Inflammatory macrophage treated with lipopolysaccharide for 4 hours (primary cell): ENCODE measurements at places on chromosomes 1 and 21.

DNA sequence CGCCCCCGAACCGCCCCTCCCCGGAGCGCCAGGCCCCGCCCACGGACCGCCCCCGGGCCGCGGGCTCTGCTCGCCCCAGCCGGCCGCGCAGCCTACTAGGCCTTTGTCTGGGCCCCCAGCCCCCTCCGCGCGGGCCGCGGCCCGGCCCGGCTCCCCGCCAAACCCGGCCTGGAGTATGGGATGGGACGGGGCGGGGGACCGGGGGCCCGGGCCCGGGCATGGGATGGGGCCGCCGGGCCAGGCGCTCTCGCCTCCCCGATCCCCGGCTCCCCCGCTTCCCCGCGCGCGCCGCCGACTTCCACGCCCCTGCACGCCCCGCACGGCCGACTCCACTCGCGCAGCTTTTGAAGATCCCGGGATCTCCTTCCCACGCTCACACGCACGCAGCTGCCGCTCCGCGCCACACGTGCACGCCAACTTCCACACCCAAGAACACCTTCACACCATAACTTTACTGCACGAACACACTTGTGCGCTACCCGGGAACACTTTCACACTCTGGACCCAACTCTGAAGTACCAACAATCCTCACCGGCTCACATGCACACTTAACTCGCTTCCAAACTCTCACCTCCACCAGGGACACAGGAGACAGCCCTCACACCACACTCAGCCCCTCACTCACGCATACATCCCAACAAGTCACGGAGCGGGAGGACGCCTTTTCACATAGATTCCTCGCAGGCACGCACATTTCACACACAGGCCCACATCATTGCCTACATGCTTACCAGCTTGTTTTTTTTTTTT, 437 bp upstream of the HSPG2 start:
- DNase-seq: peak; percentile 61

- DNase-seq: peak; percentile 86
Observed at GRCh38 chr1:33349778-33350610, 29.1 kb upstream of the A3GALT2 start.

GRCh38 chr21:34988625-34989024, 60.5 kb downstream of the RUNX1 start:
- DNase-seq: no peak

DNA sequence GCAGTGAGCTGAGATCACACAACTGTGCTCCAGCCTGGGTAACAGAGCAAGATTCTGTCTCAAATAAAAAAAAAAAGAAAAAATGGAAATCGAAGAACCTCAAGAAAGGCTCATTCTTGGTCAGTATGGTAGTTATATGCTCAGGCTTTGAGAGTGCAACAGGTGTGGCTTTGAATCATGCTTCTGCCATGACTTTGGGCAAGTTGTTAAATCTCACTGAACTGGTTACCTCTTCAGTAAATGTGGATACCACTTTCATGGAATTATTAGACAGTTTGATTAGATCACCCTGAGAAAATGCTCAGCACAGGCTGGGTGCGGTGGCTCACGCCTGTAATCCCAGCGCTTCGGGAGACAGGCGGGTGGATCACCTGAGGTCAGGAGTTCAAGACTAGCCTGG, 12.8 kb downstream of the TRNAU1AP start:
- no peak for DNase-seq
